ENCODE measurements at places on chromosomes 2 and 18.
A peak's percentile ranks its signal among the peaks of the same experiment; 100 is the strongest.

- DNase-seq = no peak
Observed at GRCh38 chr2:180599804-180600203, 380.6 kb upstream of the UBE2E3 start.

GRCh38 chr2:586641-587076 is 90.5 kb downstream of the TMEM18 start:
- DNase-seq = no peak

- DNase-seq = no peak
Observed at GRCh38 chr2:169946546-169946945, 119.3 kb downstream of the UBR3 start.

DNA sequence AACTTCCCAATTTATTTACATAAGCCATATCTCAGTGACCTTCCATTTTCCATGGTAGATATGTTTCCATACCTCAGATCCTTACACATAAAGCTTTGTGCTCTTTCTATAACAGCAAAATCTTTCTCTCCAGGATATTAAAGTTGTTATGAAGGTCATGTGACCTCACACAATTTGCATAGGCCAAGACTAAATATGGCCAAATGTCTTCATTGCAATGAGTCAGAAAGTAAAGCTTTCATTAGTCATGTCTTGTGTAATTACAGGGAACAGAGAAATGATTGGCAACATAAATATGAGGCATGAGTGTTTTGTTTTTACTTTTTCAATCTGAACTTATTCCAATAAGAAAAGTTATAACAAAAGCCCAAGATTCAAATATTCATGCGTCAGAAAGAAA is 243.5 kb downstream of the ASXL3 start:
- DNase-seq = no peak

DNA sequence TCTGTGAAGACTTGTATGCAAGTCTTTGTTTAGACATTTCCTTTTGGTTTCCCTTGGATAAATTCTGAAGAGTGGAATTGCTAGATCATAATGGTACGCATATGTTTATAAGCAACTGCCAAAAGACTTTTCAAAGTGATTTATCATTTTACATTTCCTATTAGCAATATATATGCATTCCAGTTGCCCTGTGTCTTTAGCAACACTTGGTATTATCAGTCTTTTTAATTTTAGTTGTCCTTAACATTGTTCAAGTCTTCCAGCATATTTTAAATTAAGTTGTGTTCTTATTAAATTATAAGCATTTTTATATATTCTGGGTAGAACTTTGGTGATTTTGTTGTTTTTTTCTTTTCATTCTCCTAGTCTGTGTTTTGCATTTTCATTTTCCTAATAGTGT is 81.8 kb downstream of the EML6 start:
- DNase-seq = no peak

DNA sequence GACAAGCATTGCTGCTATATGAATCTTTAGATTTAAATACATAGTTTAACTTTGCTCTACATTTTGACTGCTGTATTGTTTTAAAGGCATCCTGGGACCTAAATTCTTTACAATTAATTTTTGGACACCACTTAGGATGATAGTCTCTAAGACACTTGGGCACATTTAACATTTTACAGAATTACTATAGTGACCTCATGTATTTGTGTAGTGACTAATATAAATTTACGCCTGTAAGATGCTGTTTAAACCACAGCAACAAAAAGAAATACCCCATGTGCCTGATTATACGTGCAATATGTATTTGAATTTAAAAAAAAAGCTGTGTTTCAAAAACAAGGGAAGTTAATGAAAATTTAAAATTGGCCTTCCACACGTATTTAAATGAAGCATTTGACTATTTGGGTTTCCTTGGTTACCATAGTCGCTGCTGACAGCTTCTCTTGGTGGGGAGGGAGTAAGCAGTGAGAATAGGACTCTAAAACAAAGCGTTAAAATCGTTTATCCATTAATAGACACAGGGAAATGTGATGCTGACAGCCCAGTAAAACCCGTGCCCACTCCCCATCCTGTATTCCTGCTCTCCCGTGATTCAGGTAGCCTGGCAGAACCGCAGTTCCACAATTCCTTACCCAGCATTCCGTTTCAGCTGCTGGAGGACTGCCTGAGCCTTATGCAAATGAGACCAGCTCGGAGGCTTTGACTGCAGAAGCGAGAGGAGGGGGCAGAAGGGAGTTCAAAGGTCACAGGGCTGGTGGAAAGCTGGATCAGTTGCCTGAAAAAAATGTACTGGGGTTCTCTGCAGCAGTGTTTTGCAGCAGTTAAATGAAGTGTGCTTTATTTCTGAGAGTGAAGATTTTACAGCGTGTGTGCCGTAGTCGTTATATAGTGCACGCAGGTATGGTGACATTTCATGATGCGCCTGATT is 104.3 kb downstream of the CSRNP3 start:
- DNase-seq = peak; percentile 89

- no peak for DNase-seq
Observed at GRCh38 chr2:41448221-41448620, 599.6 kb upstream of the PKDCC start.

DNA sequence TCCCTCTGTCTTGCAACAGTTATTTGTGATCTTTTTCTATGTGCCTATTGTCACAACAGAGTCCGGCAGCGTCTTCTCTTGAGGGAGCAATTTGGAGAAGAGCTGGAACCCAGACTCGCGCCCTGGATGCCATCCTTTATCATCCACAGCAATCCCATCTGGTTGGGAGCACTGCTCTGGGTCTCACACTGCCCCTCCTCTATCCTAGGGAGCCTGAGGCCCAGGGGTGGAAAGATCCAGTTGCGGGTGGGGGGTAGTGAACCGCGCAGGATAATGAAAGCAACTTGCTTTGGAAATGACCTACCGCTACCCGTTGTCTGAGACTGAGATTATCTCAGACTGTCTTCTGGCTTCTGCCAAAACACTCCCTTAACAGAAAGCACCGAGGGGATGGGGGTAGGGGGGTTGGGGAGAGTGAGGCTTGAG is 713 bp downstream of the WBP1 start:
- no peak for DNase-seq
